ENCODE measurements at places on chromosomes 3 and 15. TPM values are rescaled to one million over a fixed set of nuclear protein-coding genes. Genes with fewer than 3 reads are reported as not detected.

DNA sequence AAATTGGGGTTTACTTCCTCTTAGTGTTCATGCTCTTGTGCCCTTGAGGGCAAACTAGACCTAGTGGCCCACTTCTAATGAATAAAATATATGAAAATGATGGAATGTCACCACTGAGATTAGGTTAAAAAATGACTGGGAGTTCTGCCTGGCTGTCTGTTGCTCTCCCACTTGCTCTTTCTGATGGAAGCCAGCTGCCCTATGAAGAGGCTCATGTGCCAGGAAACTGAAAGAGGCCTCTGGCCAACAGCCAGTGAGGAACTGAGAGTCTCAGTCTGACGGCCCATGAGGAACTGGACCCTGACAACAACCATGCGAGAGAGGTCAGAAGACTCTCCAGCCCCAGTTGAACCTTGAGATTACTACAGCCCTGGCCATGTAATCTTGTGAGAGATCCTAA, 107.1 kb upstream of the FHIT start:
- H3K4me3 ChIP-seq = no peak overlapping the region
- H3K27me3 ChIP-seq = no peaks in the 10 kb centered on the region
- H3K4me1 ChIP-seq = no peaks in the 10 kb centered on the region
- no peak for DNase-seq
- no peak overlapping the region for H3K27ac ChIP-seq

- DNase-seq = no peak
- no peak overlapping the region for H3K27ac ChIP-seq
- H3K27me3 ChIP-seq = no peaks in the 10 kb centered on the region
- H3K4me1 ChIP-seq = no peaks in the 10 kb centered on the region
- no peak overlapping the region for H3K4me3 ChIP-seq
Observed at GRCh38 chr3:139481116-139481515, 4.8 kb upstream of the RBP2 start.

GRCh38 chr3:122392868-122393844, 9.2 kb downstream of the FAM162A start:
- H3K4me1 ChIP-seq = no peaks in the 10 kb centered on the region
- no peak for DNase-seq
- H3K27me3 ChIP-seq = no peaks in the 10 kb centered on the region
- H3K36me3 ChIP-seq = no peaks in the 10 kb centered on the region
- no peak overlapping the region for H3K4me3 ChIP-seq
- H3K27ac ChIP-seq = no peak overlapping the region

- no peak overlapping the region for H3K27ac ChIP-seq
- H3K36me3 ChIP-seq = no peaks in the 10 kb centered on the region
- no peaks in the 10 kb centered on the region for H3K27me3 ChIP-seq
- H3K4me3 ChIP-seq = no peak overlapping the region
- H3K4me1 ChIP-seq = no peaks in the 10 kb centered on the region
Observed at GRCh38 chr15:83496766-83497165, 49.6 kb downstream of the SH3GL3 start.

The LMAN1L gene
- total RNA-seq = not detected

DNA sequence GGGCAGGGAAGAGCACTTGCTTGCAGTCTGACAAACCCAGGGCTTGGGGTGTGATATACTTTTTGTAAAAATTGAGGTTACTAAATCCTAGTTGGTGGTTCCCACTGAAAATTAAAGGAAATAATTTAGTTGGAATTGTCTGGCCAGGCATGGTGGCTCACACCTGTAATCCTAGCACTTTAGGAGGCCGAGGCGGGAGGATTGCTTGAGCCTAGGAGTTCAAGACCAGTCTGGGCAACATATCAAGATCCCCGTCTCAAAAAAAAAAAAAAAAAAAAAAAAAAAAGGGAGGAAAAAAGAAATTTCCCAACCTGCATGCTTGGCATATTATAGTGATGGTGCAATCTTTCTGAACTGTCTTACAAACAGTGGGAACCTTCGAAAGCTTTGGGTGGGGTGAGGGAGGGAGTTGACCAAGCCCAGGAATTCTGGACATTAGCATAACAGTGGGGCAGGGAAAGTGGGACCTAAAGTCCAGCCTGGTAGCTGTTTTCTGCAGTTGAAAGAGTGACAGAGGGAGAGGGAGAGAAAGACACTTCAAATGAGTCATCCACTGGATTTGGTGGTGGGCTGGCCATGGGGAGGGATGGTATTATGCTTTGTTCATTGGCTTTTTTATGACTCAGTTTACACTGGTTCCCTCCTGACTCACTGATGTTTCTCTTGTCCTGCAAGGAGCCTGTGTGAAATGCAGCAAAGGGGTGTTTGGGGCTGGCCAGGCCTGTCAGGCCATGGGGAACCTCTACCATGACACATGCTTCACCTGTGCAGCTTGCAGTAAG, 41.1 kb downstream of the LIMD1 start:
- DNase-seq = no peak
- H3K4me1 ChIP-seq = peaks cover 28% of the 10 kb centered on the region
- peak overlapping the region; percentile 44 for H3K27ac ChIP-seq
- H3K27me3 ChIP-seq = no peaks in the 10 kb centered on the region
- H3K4me3 ChIP-seq = no peak overlapping the region
- peaks cover 16% of the 10 kb centered on the region for H3K36me3 ChIP-seq

GRCh38 chr15:36356466-36356865, 223.0 kb upstream of the CDIN1 start:
- no peaks in the 10 kb centered on the region for H3K36me3 ChIP-seq
- H3K27me3 ChIP-seq = no peaks in the 10 kb centered on the region
- H3K4me1 ChIP-seq = no peaks in the 10 kb centered on the region
- no peak for DNase-seq
- no peak overlapping the region for H3K27ac ChIP-seq

DNA sequence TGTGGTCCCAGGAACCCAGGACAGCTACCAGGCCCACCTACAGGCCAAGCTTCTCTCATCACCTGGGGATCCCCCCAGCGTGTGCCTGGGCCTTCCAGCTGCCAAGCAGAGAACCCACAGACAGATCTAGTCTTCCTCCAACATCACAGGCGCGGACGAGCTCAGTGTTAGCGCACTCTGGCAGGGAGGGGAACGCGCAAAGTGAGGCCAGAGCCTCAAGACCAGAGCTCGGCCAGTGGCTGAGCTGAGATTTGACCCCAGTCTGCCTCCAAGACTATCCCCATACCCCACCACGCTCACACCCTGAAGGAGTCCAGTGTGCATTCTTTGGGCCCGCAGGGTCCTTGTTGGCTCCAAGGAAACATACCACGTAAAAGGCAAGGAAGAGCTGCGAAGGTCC, 5.1 kb downstream of the MFGE8 start:
- no peak overlapping the region for H3K4me3 ChIP-seq
- H3K27me3 ChIP-seq = no peaks in the 10 kb centered on the region
- H3K4me1 ChIP-seq = peaks cover 15% of the 10 kb centered on the region
- H3K36me3 ChIP-seq = no peaks in the 10 kb centered on the region
- H3K27ac ChIP-seq = no peak overlapping the region

DNA sequence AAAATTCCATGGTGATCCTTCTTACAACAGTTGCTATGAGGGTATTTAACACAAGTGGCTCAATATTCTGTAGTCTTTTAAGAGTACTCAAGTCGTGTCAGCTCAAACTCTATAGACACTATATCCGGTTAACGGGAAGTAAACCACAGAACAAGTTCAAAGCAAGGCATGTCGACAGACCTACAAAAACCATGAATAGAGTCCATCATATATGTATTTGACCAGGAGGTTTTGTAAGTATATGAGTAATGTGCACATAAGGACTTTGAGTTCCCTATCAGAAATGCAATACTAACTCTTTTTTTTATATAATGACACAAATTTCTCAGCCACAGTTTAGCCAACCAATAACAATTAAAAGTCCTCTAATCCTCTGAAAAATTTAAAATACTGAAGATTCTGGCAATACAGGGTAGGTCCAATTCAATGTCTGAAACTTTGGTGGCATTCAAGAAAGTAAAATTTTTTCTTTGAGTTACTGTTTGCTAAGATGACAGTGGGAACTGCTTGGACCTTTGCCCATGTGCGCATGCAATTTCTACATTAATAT, 93.7 kb downstream of the NEK10 start:
- no peak overlapping the region for H3K4me3 ChIP-seq
- no peaks in the 10 kb centered on the region for H3K4me1 ChIP-seq
- no peaks in the 10 kb centered on the region for H3K27me3 ChIP-seq
- no peaks in the 10 kb centered on the region for H3K36me3 ChIP-seq

- H3K4me3 ChIP-seq = no peak overlapping the region
- H3K36me3 ChIP-seq = no peaks in the 10 kb centered on the region
- H3K27me3 ChIP-seq = no peaks in the 10 kb centered on the region
Observed at GRCh38 chr15:94743668-94744067, 512.3 kb downstream of the MCTP2 start.

DNA sequence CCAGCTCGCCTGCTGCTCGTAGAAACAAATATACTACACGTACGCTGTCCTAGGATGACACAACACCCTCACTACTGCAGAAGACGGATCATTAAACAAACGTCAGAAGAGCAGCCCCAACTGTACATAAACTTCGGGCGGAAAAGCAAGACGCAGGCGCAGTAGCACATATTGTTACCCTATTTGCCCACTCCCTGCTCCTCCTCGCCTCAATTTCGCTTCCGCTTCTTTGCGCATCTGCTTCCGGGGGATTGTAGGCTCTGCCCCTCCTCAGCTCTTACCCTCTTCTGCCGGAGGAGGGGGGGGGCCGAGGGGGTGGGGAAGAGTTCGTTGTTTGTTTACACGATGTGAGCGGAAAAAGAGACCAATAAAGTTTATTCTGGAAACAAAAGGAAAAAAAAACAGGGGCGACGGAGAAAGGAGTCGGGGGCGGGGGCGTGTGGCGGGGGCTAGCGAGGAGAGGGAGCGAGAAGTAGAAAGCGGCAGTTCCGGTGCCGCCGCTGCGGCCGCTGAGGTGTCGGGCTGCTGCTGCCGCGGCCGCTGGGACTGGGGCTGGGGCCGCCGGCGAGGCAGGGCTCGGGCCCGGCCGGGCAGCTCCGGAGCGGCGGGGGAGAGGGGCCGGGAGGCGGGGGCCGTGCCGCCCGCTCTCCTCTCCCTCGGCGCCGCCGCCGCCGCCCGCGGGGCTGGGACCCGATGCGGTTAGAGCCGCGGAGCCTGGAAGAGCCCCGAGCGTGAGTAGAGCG, at the start of gene PIK3CA:
Gene PIK3CA (plus strand): TSS at position 485 of the 743 bp plus-strand sequence. CDS start 50,469 bp downstream, outside the sequence.
- peaks cover 19% of the 10 kb centered on the region for H3K4me1 ChIP-seq
- no peaks in the 10 kb centered on the region for H3K27me3 ChIP-seq
- peak within 1 kb of the TSS; percentile 93 for H3K4me3 ChIP-seq
- H3K27ac ChIP-seq = peak within 1 kb of the TSS; percentile 99

DNA sequence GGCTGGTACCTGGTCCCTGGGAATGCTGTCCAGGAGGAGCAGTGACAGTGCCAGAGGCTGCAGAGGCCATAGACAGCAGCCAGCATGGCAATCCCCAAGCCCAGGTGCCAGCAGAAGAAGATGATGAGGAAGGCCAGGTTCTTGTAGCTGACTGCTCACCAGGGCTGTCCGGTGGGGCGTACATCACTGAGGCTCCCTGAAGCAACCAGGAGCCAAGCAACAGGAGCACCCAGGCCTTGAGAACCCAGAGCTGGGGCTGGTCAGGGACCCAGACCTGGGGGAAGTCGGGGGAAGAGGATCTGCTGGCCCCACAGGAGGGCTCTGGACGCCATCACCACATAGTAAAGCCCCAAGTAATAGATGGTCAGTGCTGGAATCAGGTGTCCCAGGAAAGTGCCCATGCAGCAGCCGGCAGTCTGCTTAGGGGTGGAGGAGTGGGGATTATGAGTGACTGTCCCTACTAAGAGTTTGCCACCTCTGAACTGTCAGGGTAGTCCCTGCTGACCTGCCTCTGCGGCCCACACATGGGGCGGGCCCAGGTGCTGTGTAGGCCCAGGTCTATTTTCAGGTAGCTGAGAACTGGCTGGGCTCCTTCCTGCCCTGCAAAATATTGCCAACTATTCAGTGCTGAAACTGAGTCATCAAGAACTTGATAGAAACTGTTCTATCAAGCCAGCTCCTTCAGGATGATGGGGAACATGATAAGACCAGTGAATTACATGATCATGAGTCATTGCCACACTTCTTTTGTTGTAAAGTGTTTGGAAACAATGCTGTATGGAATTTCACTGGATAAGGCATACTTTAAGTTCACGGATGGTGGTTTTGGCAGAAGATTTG, 68.7 kb downstream of the CHRD start:
- H3K27ac ChIP-seq = peak overlapping the region; percentile 53
- peaks cover 6% of the 10 kb centered on the region for H3K4me1 ChIP-seq
- peak; percentile 54 for DNase-seq
- no peaks in the 10 kb centered on the region for H3K36me3 ChIP-seq
- no peaks in the 10 kb centered on the region for H3K27me3 ChIP-seq

DNA sequence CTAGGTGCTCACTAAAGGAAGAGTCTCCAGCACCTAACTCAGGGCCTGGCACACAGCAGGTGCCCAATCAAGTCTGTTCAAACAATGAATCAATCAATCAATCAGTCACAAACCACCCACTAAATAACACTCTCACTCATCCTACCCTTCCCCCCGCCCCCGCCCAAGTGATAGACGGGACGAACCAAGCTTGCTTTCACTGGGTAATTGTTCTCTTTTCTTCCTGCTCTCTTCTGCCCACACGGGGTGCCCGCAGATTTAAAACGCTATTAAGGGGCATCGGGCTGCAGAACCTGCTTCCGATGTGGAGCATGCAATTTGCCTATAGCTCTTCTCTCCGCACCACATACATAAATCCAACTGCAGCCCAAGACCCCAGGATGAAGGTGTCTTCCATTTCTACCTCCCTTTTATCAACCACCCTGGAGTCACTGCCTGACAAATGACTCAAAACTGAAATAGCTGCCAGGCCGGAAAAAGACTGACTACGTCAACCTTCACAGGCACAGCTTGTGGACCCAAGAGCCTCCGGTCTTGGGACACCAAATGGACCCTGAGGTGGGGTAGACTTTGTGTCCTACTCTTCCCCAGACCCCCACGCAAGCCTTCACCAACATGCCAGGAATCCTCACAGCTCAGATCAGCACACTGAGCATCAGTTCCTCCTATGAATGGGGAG, 1.7 kb downstream of the KLHL25 start:
- H3K27ac ChIP-seq = no peak overlapping the region
- DNase-seq = no peak
- peaks cover 24% of the 10 kb centered on the region for H3K4me1 ChIP-seq
- peak overlapping the region; percentile 83 for H3K4me3 ChIP-seq
- H3K36me3 ChIP-seq = no peaks in the 10 kb centered on the region

DNA sequence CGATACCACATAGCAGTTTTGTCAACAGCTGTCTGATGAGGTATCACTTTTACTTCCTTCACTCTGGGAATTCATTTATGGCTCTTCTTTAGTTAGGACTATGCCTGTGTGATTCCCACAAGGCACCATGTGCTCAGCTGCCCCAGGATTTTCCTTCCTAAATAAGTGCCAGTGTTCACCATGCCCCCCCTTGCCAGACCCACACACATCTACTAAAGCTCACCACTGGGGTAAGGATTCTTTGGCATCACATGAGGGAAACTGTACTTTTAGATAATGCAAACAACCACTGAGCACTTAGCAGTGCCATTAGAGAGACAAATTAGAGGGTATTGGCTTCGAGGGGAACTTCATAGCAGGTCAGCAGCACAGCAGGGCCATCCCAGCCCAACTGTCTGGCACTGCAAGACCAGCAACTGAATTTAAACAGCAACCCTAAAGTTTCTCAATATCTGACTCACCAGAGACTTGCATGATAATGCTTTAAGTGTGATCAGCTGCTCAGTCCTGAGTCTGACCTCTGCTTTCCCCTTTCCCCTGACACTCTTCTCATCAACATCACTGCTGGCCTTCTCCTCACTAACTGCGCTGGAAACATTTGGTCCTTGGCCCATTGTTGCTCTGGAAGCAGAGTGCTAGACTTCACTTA, 114.3 kb downstream of the STAC start:
- peaks cover 8% of the 10 kb centered on the region for H3K4me1 ChIP-seq
- no peaks in the 10 kb centered on the region for H3K36me3 ChIP-seq
- DNase-seq = peak; percentile 43

GRCh38 chr3:46369675-46370132, 1.0 kb upstream of the CCR5 start:
- peak overlapping the region; percentile 12 for H3K4me3 ChIP-seq
- H3K27me3 ChIP-seq = no peaks in the 10 kb centered on the region
- peak overlapping the region; percentile 51 for H3K27ac ChIP-seq
- H3K4me1 ChIP-seq = peaks cover 35% of the 10 kb centered on the region
- no peak for DNase-seq

Measured in upper lobe of left lung (tissue), 6 donors.